Coronary artery (tissue), 2 donors: ENCODE measurements at places on chromosomes 2 and 18.

DNA sequence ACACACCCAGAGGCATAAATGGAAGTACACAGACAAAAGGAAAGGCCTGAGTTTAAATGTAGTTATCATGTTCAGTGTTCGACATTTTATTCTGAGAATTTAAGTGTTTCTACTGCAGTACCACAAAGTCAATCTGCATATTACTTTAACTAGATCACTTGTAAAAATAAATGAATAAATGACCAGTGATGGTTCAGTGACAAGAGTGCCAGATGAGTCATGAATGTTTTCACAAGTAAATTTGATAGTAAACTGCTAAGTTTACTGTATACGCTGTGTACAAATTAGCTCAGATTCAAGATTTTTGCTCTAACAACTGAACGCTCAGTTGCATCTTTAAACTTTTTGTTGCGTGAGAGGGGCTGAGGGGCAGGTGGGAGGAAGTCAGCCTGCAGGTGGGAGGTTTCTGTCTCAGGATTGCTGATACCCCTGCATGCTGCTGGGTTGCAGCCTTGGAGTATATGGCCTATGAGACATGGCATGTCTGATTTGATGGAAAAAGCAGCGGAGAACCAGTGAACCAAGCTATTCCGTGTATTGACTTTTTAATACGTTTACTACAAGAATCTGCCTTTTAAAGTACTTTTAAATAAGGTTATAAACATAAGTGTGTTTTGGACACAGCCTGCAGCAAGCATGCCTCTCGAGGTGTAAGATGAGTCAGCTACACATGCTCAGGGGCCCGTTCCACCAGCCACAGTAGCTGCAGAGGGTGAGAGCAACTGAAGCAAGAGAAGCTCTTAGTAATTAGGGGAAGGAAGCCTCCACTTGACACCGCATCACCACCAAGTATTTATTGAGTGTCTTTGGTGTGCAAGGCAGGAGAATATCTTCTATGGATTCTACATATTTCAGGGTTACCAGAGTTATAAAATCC is 245.1 kb downstream of the NEDD4L start:
- DNase-seq, result no peak

DNA sequence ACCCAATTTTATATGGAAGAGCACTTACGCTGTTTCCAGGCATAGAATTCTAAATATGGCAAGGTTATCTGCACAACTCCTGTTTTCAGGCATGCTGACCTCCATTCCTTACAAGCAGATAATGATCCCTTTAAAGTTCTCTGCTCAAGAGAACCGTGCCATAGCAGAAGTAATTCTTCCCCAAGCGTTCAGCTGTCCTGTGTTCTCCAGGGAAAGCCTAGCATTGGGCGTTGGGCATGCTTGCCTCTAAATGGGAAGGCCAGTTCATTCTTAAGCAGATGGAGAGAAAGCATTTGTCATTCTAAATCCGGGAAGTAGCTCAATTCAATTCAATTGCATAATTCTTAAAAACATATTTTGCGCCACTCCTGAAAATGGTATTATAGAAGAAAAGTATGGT is 55.7 kb upstream of the EML4 start:
- DNase-seq, result no peak

- no peak for DNase-seq
These were observed 102.0 kb downstream of the CHN1 start for GRCh38 chr2:174903264-174903556.

GRCh38 chr2:176986487-176986886 is 226.1 kb upstream of the HNRNPA3 start:
- DNase-seq, result no peak

GRCh38 chr2:71544919-71545571 is 91.7 kb downstream of the DYSF start:
- no peak for DNase-seq

DNA sequence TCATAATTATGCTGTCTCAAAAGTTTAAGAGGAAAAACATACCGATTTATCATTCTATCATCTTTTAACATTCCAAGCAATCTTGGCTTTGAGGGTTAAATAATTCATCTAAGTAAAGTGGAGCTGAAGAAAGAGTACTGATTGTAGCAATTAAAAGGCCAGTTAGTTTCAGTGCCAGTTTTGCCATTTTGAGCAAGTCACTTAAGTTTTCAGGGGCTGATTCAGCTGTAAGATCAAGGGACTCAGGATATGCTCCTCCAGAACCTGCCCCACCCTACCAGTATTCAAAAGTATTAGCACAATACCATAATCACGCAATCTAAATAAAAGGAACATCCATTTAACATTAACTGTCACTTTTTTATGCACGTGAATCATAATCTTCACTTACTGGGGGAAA is 1.9 kb downstream of the SS18 start:
- DNase-seq, result no peak

DNA sequence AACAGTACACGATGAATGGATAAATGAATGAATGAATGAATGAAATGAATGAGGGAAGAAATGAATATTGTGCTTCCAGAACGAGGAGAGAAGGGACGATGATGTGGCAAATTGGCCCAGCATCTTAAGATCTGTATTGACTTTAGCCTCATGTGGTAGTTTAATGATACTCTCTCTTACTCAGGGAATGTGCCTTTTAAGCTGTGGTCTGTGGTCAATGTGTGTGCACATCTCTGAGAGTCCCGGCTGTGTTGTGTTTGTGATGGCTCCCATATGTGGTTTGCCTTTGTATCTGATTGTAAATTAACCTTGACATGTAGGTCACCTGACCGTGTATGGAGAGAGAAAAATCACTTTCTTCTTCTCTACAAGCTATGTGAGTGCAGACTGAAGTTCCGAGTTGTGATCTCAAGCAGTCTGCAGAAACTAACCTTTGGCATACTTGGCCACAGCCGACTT is 91.2 kb downstream of the NEDD4L start:
- no peak for DNase-seq

GRCh38 chr18:66749030-66749429 is 145.1 kb upstream of the CDH19 start:
- DNase-seq, result no peak

- DNase-seq, result no peak
These were observed 77.2 kb downstream of the GLI2 start for GRCh38 chr2:120812866-120813265.

DNA sequence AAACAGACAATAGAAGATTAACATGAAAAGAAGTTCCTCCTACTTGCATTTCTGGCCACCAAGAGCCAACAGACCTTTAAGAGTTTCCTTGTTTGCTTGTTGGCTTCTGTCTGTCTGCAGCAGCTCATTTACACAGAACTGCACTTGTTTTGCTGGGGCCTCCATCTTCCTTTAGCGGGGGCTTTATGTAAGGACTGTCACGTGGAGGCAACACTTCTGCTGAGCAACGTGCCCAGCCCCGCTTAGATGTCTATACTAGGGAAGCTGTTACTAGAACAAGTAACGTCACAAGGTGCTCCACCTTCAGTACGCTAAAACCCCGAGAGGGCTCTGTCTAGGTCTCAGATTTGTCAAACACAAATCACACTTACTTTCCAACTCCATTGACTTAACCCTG is 104.3 kb upstream of the PXDN start:
- no peak for DNase-seq

GRCh38 chr2:8615576-8616281 is 66.1 kb upstream of the ID2 start:
- DNase-seq, result no peak

DNA sequence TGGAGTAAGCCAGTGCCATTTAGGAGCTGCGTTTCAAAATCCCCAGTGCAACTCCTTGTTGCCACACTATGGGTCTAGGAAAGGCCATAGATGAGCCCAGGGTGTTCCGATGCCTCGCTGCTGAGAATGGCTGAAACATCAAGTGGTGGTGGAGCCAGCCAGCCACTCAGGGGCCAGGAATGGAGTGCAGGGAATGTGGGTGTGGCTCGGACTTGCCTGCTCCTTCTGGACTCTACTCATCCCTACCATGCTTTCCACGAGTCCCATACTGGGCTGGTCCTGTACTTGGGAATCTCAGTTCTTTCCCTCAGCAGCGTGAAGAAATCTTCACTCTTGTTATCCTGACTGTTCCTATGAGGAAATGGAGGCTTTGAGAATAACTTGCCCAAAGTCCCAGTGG is 143.5 kb downstream of the INSIG2 start:
- DNase-seq, result no peak

GRCh38 chr2:26883956-26884355 is 36.0 kb downstream of the DPYSL5 start:
- no peak for DNase-seq

DNA sequence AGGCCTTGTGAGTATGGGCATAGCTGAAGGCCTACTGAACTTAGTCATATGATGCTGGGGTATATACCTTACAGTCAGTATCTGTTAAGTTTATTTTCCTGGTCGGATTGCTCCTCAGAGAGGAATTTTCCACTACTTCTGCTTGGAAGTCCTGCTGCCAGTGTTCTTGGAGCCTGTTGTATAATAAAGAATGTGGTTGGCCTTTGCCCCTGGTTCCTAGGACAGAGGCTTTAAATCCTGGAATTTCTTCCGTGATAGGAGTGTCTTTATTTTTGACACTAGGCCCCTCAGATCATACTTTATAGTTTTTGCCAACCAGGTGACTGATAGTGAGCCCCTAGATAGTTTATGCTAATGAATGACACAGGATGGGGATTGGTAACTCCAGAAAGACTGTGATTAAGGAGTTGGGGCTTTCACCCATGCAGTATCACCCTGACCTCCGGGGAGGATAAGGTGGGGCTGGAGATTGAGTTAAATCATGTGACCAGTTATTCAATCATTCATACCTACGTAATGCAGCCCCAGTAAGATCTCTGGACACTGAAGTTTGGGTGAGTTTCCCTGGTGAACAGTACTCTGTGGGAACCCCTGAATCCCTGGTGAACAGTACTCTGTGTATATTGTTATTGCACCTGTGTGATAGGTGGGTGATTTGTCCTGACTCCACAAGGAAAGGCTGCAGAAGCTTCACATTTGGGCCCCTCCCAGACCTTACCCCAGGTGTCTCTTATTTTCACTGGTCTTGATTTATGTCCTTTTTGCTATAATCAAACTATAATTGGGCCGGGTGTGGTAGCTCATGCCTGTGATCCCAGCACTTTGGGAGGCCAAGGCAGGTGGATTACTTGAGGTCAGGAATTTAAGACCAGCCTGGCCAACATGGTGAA is 56.9 kb downstream of the COMMD1 start:
- DNase-seq, result no peak

DNA sequence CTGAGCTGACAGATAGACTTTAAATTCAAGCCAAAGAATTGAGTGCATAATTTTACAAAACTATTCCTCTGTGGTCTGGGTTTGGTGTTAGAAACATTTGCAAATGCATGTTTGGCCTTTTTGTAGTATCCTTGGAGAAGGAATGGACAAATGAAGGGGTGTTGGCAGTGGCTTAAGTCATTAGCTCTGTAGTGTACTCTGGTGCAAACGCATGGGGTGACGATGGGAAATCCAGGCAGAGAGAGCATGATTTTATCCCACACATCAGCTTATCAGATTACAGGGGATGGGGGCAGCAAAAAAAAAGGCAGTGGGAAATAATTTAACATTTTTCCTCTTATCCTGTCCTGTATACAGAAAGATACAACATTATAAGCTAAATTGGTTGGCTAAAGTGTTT is 320.6 kb downstream of the ZNF516 start:
- DNase-seq, result no peak

DNA sequence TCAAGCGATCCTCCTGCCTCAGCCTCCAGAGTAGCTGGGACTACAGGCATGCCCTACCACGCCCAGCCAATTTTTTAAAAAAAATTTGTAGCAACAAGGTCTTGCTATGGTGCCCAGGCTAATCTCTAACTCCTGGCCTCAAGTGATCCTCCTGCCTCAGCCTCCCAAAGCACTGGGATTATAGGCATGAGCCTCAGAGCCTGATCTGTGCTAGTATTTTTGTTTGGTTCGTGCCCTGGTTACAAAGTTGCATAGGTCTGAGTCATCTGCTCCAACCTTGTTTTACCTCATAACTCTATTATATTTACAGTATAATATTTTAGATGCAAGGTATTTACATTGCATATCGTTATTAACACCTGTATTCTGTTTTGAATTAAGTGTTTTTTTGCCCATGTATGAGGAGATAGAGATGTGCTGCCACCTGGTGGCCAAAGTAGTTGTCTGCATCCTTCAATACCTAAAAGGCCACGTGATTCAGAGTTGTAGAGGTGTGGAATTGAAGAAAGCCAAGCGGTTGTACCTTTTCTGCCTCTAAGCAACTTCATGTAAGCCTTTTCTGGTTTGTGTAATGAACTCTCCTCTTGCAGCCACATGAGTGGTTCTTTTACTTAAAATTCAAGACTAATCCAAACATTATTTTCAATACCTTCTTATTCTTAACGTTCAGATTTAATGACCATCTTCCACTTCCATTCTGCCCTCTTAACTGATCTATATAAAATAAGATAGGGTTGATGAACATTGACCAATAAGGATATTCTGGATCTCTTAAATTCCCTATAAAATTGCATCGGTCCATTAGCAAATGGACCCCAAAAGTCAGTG is 19.9 kb upstream of the CABYR start:
- no peak for DNase-seq

- peak; percentile 86 for DNase-seq
These were observed 680 bp upstream of the LBH start for GRCh38 chr2:30230497-30231211.

- DNase-seq, result no peak
These were observed 70.3 kb downstream of the SCN1A start for GRCh38 chr2:166057370-166058164.

DNA sequence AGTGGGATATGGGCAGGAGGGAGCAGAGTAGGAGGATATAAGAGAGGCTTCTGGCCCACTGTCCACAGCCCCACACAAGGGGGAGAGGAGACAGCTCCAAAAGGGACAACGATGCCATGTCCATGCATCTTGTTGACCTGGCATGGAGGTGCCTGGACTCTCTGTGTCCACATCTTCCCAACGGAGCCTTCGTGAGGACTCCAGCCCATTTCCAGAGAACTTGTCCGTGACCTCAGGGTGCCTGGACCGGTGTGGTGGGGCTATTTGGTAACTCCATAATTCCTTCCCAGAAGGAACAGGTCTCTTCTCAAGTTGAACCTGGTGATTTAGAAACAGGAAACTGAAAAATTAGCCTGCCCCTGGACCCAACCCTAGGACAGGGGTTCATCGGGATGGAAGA is 133.9 kb downstream of the CYP26B1 start:
- DNase-seq, result no peak

- no peak for DNase-seq
These were observed 1.3 kb upstream of the ZNF516 start for GRCh38 chr18:76496194-76496890.
